ENCODE measurements at places on chromosomes 12 and 14.
A peak's percentile ranks its signal among the peaks of the same experiment; 100 is the strongest.

DNA sequence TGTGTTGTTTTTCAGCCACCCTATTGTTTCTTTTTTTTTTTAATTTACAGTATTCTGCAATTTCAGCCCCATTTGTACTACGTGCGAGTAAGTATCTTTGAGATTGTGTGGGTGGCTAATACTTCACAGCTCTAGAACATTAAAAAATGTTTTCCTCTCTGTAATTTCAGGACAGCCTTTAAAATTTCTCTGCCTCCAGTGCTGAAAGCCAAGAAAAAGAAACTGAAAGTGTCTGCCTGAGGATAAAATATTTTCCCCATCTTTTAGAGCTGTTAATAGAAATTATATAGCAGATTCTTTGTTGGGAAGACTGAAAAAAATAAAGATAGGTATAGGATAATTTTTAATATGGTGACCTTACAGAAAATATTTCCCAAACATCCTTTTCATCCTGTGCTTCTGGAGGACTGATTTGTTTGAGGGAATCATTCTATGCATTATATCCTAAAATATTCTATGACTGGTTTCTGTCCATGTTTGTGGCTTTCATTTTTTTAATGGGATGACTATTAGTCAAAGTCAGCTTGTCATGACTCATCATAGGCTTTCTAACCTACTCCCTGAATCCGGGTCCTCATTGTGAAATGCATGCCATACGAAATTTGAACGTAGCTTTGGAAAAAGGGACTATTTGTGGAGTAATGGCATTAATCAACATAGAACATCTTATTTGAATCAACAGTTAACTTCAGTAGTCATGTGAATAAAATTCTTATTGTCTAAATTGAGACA lies 10.8 kb upstream of the TCTN2 start:
- no peak for DNase-seq

DNA sequence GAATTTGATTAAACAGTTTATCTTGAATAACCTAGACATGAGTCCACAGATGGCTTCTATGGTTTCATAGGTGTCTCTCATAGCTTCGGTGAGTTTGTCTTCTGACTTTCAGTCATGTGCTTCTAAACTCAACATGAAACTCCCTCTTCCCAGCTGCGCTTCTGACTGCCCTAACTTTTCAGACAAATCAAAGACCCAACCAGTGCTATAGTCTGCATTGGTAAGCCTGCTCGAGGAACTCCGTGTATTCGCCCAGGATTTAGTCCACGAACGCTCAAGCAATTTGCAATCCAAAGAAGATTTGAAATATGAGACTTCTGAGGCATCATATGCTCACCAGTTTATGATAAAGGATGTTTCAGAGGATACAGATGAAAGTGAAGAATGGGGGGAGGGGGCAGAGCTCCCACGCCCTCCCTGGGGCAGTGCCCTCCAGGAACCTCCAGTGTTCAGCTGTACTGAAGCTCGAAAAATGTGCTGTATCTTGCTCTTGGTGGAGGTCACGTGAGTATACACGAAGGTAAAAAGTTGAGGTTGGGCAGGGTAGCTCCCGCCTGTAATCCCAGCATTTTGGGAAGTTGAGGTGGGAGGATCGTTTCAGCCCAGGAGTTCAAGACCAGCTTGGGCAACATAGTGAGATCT lies 5.2 kb upstream of the RILPL2 start:
- DNase-seq, result no peak

- no peak for DNase-seq
Measured at GRCh38 chr14:24662753-24663152, 28.8 kb upstream of the GZMB start.

- peak; percentile 69 for DNase-seq
Measured at GRCh38 chr14:90383731-90384542, 12.9 kb upstream of the CALM1 start.

DNA sequence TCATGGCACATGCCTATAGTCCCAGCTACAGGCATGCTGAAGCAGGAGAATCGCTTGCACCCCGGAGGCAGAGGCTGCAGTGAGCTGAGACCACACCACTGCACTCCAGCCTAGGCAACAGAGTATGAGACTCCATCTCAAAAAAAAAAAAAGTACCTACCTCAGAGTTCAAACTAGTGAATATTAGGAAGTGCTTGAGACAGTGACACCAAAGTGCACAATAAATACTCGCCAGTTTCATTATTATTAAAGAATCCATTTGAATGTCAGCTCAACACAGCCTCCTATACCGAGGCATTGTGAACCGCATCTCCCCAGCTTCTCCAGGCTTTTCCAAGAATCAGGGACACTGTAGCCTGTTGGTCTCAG lies 5.0 kb downstream of the GAPDH start:
- DNase-seq, result no peak

DNA sequence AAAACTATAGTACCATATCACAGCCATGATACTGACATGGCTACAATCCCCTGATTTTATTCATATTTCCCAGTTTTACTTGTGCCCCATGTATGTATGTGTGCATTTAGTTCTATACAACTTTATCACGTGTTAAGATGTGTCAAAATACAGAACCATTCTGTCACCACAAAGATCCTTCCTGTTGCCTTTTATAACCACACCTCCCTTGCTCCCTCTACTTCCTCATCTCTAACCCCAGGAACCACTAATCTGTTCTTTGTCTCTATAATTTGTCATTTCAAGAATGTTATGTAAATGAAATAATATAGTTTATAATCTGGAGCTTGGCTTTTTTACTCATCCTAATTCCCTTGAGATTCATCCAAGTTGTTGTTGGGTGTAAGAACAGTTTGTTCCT lies 358.4 kb downstream of the DPF3 start:
- DNase-seq, result peak; percentile 38

GRCh38 chr12:28032811-28033537 lies 60.4 kb upstream of the PTHLH start:
- no peak for DNase-seq

DNA sequence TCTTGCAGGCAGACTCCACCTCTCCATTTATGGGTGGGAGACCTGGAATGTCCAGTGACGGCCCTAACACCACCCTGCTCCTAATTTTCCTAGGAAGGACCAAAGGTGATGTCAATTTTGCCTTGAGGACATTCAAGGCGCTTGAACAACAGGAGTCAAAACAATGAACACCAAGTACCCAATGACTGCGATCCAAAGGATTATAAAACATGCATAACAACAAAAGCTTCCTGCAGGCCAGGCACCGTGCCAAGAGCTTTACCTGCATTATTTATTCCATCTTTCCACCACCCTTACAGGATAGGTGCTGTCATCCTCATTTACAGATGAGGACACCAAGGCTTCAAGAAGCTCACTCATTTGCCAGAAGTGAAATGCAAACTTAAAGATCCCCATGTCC lies 15.2 kb upstream of the FOXN3 start:
- DNase-seq, result no peak

GRCh38 chr14:45785240-45785639 lies 532.2 kb upstream of the MIS18BP1 start:
- no peak for DNase-seq

DNA sequence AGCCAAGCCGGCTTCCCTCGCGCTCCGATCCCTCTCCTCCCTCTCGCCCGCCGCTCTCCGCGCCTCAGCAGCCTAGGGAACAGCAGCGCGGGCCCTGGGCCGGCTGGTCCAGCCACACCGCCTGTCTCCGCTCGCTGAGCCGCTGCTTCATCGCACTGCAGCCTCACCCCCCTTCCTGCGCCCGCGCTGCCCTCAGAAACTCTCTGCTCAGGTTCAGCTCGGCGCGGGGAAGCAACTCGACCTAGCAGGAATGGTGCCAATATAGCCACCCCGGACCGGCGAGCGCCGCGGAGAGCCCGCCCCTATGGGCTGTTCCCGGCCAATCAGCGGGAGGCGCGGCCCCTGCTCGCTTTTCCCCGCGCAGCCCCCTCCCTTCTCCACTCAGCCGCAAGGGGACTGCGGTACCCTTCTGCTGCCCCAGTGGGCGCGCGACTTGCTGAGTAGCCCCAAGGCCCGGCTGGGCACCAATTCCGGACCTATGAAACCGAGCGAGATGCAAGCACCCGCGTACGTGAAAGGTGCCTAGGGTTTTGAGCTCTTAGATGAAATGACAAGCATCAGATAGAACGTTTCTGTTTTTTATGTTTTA lies at the start of gene ADAMTS20:
ADAMTS20 (minus strand) TSS at position 233 of the 589 bp plus-strand sequence. CDS start 282 bp downstream, outside the sequence.
- no peak for DNase-seq

GRCh38 chr14:50319721-50320120 lies 7.6 kb downstream of the DMAC2L start:
- no peak for DNase-seq

- no peak for DNase-seq
Measured at GRCh38 chr14:20555845-20556244, 5.0 kb downstream of the RNASE9 start.
